ENCODE measurements at places on chromosomes 12 and 14. TPM values are rescaled to one million over a fixed set of nuclear protein-coding genes. Genes with fewer than 3 reads are reported as not detected.

Gene RPS6KL1
- total RNA-seq: 0.44 TPM

Gene PIP4P1
- total RNA-seq: 34.1 TPM

Gene PTPN6
- total RNA-seq: 12.7 TPM

Gene ASCL1
- not detected for total RNA-seq

Gene PRORP
- 42.9 TPM for total RNA-seq

Gene CLEC1B
- not detected for total RNA-seq

Gene CLEC4C
- total RNA-seq: not detected

Gene MYBPC1
- total RNA-seq: not detected

Gene COX8C
- not detected for total RNA-seq

Gene ABCC9
- total RNA-seq: not detected

Gene DERA
- total RNA-seq: 40.6 TPM

Gene OASL
- 2.5 TPM for total RNA-seq

Gene WSCD2
- not detected for total RNA-seq

Gene BIN2
- total RNA-seq: 0.09 TPM

Gene KITLG
- total RNA-seq: 16.2 TPM

Gene B4GALNT3
- total RNA-seq: 0.69 TPM

Gene PPFIA2
- total RNA-seq: not detected

Gene OR11H6
- not detected for total RNA-seq

Gene FGD6
- total RNA-seq: 13.6 TPM

Gene MLXIP
- 38.4 TPM for total RNA-seq

Gene SAMD15
- total RNA-seq: 2.5 TPM

Gene SPIC
- total RNA-seq: not detected

Gene OR6S1
- total RNA-seq: not detected

Gene TEX52
- total RNA-seq: not detected

Gene PAN2
- 14.0 TPM for total RNA-seq

Gene ASB2
- 0.44 TPM for total RNA-seq

Gene BRMS1L
- total RNA-seq: 12.0 TPM

Gene PLD4
- total RNA-seq: 0.05 TPM

Gene VRTN
- total RNA-seq: 0.03 TPM

Gene DACT1
- total RNA-seq: 0.43 TPM

Gene KRT85
- total RNA-seq: not detected

Gene AMDHD1
- 3.0 TPM for total RNA-seq

Gene TRIAP1
- total RNA-seq: 86.7 TPM

Gene OR6C2
- not detected for total RNA-seq

Gene RBP5
- not detected for total RNA-seq

Gene ADGRD1
- total RNA-seq: 0.55 TPM

Gene KRT78
- 0.15 TPM for total RNA-seq

Data from A549 treated with Hydrocortisone at 1 μM for 4 hours (cell line).